Cerebellar nuclear complex (tissue), 1 donor: ENCODE measurements at places on chromosomes 6 and 20.

DNA sequence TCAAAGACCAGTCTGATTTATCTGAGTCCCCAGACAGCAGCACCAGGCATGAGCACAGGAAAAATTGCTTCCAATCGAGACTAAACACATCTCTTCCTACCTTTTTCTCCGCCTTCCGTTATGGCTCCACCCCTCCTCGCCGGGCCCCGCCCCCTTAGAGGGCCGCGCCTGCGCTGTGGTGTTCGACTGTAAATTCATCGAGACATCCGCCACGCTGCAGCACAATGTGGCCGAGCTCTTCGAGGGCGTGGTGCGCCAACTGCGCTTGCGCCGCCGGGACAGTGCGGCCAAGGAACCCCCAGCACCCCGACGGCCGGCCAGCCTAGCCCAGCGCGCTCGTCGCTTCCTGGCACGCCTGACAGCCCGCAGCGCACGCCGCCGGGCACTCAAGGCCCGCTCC, 8.9 kb downstream of the REM1 start:
- no peak for DNase-seq

GRCh38 chr20:63655249-63655648, 2.0 kb upstream of the STMN3 start:
- DNase-seq: no peak

GRCh38 chr6:170067181-170067641, 223.7 kb downstream of the DLL1 start:
- DNase-seq: peak; percentile 60

- DNase-seq: no peak
These were observed 63.4 kb downstream of the RREB1 start for GRCh38 chr6:7171119-7171518.

- DNase-seq: no peak
These were observed 411.8 kb downstream of the CDKAL1 start for GRCh38 chr6:20946022-20946421.

GRCh38 chr6:102051720-102052119, 658.2 kb downstream of the GRIK2 start:
- DNase-seq: no peak
